ENCODE measurements at places on chromosomes 13 and 19.

DNA sequence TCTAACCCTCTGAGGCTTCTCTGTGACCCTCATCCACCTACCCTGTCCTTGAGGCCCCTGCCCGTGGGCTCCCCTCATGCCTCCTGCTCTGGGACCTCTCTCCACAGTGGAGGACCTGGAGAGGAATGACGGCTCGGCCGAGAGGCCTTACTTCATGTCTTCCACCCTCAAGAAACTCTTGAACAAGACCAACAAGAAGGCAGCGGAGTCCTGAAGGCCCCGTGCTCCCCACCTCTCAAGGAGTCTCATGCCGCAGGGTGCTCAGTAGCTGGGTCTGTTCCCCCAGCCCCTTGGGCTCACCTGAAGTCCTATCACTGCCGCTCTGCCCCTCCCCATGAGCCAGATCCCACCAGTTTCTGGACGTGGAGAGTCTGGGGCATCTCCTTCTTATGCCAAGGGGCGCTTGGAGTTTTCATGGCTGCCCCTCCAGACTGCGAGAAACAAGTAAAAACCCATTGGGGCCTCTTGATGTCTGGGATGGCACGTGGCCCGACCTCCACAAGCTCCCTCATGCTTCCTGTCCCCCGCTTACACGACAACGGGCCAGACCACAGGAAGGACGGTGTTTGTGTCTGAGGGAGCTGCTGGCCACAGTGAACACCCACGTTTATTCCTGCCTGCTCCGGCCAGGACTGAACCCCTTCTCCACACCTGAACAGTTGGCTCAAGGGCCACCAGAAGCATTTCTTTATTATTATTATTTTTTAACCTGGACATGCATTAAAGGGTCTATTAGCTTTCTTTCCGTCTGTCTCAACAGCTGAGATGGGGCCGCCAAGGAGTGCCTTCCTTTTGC, 10.8 kb upstream of the ILF3 start:
- DNase-seq, result no peak

DNA sequence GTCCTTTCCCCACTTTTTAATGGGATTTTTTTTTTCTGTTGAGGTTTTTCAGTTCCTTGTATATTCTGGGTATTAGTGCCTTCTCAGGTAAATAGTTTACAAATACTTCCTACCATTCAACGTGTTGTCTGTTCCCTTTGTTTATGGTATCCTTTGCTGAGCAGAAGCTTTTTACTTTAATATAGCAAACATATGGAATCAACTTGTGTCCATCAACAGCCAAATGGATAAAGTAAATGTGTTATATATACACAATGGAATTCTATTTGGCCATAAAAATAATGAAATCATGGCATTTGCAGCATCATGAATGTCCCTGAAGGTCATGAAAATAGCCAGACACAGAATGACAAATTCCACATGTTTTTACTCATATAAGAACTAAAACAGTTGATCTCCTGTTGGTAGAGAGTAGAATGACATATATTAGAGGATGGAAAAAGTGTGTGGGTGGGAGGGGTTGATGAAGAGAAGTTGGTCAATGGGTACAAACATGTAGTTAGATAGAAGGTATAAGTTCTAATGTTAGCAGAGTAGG, 500.8 kb downstream of the SLITRK6 start:
- DNase-seq, result no peak

GRCh38 chr13:80048802-80049201, 292.1 kb downstream of the SPRY2 start:
- DNase-seq, result peak; percentile 40

DNA sequence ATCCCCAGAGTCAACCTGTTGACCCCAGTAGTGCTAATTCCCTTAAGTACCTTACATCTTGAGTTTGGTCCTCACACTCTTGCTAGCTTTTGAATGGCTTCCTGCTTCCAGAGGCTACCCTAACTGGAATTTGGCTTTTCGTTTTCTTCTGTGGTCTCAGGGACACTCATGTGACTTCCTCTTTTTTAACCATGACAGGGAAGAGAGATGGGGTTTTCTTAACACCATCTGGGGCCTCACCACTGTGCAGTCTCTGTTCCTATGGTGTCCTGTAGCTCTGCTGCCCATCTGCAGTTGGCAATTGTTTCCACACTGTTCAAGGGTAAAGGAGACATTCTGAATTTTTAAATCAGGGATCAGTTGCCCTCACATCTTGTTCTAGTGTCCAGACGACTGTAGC, 66.7 kb downstream of the SLC10A2 start:
- DNase-seq, result no peak

GRCh38 chr19:31459430-31459829, 110.2 kb upstream of the TSHZ3 start:
- DNase-seq, result no peak

DNA sequence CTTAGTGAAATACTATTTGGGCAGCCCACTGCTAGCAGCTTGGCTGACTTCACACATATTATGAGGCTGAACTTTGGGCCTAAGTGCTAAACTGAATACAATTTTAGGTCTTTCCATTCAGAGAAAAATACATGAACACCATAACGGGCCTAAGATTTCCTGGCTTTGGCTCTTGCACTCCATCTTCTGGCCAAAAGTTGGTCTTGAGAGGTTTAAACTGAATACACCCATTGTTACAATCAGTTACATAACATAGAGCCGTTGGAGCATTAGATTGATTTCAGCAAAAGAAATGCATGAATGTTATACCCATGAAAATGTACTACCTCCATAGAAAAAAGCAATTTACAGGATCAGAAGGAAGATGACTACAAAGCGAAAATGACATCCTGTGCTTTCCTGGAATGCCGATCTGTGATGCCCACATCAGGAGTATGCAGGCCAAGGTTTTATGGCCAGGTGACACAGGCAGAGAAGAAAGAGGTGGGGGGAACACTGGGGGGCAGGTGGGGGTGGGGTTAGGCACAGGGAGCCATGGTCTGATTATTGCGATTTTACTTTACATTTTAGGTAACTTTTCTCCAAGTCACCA, 11.1 kb upstream of the SHISA2 start:
- no peak for DNase-seq

GRCh38 chr13:99978799-99979452, 2.7 kb upstream of the ZIC2 start:
- DNase-seq, result no peak

- no peak for DNase-seq
Observed at GRCh38 chr19:49119411-49120324, at the start of gene PPFIA3. TSS of gene PPFIA3 (plus strand) at chr19:49119544. CDS start at chr19:49127874, 8,330 bp downstream.

GRCh38 chr19:1151917-1152587, 22.0 kb downstream of the SBNO2 start:
- DNase-seq, result no peak

- DNase-seq, result no peak
Observed at GRCh38 chr13:106507560-106508274, 27.7 kb downstream of the EFNB2 start.

- no peak for DNase-seq
Observed at GRCh38 chr19:4744451-4745174, 21.0 kb upstream of the DPP9 start.

GRCh38 chr19:46713781-46714443, 3.0 kb downstream of the PRKD2 start:
- no peak for DNase-seq

DNA sequence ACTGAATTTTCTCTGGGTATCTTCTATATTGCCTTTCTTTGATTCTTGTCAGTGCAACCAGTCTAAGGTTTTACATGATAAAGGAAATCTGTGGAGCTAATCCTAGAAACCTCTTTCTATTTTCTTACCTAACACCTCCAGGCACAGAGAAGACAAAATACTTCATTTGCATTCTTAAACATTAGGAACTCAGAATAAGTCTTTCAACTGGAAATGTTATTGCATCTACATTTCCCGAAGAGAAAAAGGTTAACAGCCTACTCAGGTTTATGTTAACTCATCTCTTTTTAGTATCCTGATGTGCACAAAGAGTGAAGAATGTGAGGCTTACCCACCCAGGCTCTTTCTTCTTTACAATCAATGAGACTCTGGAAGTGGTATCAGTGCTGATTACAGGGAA, 106.7 kb downstream of the PCCA start:
- no peak for DNase-seq

DNA sequence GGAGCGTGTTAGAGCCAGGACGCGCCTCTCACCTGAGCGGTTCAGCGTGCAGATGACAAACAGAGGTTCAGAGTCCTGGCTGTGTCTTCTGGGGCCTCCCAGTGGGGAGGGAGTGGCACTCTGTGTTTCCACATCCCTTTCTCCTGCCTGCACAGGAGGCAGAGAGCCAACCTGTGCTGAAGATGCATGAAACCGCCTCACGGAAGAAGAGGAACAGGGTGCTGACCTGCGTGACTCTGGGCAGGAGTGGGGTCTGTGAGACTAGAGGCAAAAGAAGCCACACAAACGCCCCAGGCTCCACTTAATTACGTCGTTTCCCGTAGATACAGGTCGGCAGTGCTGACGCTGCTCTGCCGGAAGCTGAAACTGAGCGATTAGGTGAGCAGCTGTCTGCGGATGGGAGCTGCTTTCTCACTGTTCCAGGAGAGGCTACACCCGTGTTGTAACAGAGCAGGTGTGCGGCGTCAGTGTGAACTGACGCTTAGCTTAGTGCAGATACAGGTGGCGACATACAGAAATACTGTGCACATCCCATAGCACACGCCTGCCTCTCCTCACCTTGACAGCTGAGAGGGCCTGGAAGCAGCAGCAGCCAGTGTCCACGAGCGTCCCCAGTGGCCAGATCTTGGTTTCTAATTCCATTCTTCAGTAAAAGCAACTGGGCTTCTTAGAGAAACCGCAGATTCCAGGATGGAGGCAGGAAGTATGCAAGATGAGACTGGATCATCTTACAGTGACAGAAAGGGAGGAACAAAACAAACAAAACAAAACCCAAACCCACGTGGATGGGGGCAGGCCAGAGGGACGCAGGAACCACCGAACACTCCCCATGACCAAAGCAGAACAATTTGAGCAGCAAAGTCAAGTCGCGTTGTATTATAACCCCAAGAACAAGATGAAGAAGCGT, 37.7 kb upstream of the MCF2L start:
- DNase-seq, result peak; percentile 78

DNA sequence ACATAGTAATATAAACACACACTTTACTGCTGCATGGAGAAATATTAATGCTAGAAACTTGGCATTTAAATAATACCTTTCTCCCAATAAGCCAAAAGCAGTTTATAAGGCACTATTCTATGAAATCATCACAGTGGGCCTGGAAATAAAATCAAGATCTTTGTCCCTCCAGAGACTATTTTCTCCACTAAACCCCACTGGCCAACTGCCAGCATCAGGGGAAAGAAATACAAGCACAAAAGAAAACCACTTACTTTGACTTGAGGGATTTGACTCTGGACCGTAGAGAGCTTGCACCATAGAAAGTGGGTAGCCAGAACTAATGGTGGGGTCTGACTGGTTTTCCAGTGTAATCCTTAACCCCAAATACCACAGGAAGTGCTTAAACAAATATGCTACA, 71.9 kb downstream of the DCLK1 start:
- no peak for DNase-seq

- peak; percentile 16 for DNase-seq
Observed at GRCh38 chr13:98480915-98481877, 95.7 kb downstream of the STK24 start.

GRCh38 chr13:75610466-75610865, 25.7 kb upstream of the LMO7 start:
- no peak for DNase-seq

GRCh38 chr13:114272977-114273376, 8.4 kb upstream of the UPF3A start:
- DNase-seq, result no peak

DNA sequence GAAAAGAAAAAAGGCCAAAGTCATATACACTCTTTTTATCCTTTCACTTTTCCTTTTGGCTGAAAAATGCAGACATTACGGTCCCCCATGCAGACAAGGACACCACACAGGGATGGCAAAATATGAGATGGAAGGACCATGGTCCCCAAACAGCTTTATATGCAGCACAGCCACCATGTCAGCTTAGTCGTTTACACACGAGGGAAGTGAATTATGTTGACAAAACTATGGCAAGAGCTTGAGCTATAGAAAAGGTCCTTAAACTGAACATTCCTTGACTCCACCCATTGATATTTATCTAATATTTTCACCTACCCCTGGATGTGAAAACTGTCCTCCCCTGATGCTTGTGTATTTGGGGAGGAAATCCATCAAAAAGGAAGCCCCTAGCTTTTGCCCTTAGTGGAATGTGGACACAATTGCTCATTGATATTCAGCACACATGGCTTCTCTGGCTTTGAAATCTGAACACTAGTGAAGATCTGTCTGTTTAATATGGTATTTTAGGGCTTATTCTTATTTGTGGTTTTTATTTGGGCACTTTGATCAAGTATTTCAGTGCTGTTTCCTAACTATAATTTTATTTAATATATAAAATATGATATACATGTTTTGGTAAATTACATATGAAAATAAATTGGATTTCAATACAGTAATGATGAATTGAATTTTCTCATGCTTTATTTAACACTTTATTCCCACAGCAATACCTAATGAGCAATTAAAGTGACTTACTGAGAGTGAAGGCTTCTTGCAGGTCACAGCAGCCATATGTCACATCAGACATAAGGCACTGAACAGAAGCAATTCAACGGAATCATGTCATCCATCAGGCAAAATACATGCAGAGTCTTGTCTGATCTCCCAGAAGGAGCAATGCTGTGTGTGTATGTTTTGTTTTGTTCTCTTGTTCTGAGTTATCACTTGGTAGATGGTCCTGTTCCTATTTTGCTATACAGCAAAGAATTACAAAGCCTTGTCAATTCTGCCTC, 6.8 kb upstream of the GTF2F2 start:
- no peak for DNase-seq

DNA sequence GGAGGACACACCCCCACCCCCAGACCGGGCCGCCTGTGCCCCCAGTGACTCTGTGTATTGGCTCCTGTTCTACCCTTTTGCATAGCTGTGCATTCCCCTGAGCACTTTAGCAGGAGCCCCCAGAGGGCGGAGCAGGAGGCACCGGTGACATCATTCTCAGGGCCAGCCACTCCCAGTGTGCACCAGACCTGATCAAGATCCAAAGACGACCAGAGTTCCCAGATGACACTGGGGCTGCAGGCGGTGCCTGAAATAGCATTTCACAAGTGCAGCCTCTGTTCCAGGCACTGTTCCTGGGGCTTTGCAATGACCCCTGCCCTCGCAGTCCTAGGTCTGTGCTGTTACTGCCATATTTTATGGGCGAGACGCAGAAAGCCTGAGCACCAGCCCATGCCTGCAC, 14.5 kb upstream of the PTPRS start:
- no peak for DNase-seq

DNA sequence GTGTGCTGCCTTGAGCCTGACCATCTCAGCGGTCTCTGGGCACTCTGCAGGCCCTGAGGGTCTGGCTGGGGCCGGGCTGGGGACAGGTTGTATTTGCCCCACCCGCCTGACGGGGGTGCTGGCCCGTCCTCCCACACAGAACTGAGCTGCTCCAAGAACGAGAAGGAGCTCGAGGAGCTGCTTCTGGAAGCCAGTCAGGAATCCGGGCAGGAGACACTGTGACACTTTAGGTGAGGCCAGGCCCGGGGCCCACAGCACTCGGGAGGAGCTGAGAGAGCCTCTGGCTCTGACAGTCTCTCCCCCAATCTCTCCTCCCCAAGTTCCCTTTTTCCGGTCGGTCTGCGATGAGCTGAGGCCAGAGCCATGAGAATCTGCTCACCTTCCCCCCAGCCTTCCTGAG, 14.5 kb downstream of the NKPD1 start:
- DNase-seq, result no peak
